ENCODE measurements at places on chromosomes 5 and 9. TPM values are rescaled to one million over a fixed set of nuclear protein-coding genes. Genes with fewer than 3 reads are reported as not detected.

Gene PCYOX1L
- 1.8 TPM for total RNA-seq

DNA sequence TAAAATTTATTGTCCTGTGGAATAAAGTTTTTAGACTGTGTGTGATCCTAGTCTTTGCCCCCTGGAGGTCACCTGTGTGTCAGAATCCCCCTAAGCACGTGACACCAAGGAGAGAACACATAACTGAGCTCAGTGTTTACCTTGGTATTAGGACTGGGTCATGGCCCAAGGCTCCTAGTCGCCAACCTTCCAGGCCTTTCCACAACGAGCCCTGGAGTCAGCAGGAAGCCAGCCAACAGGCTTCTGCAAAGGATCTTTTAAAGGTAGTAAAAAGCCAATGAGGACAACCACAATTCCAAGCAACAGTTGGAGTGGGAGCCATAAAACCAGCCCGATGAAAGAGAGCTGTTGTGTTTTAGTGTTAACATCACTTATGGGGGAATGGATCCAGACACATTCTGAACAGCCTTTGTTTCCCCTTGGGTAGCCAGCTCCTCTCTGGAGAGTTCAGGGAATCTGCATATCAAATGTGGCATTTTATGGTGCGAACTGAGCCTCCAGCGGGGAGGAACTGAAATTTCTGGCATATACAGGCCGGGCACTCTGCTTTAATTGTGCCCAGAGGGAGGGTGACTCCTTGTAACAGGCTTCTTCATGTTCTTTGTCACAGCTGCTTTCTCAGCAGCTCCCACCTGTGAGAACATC is 239.9 kb downstream of the FSTL4 start:
- no peaks in the 10 kb centered on the region for H3K4me1 ChIP-seq
- no peaks in the 10 kb centered on the region for H3K36me3 ChIP-seq
- no peak for DNase-seq
- H3K27me3 ChIP-seq, result no peaks in the 10 kb centered on the region
- H3K27ac ChIP-seq, result no peak overlapping the region
- no peak overlapping the region for H3K4me3 ChIP-seq

DNA sequence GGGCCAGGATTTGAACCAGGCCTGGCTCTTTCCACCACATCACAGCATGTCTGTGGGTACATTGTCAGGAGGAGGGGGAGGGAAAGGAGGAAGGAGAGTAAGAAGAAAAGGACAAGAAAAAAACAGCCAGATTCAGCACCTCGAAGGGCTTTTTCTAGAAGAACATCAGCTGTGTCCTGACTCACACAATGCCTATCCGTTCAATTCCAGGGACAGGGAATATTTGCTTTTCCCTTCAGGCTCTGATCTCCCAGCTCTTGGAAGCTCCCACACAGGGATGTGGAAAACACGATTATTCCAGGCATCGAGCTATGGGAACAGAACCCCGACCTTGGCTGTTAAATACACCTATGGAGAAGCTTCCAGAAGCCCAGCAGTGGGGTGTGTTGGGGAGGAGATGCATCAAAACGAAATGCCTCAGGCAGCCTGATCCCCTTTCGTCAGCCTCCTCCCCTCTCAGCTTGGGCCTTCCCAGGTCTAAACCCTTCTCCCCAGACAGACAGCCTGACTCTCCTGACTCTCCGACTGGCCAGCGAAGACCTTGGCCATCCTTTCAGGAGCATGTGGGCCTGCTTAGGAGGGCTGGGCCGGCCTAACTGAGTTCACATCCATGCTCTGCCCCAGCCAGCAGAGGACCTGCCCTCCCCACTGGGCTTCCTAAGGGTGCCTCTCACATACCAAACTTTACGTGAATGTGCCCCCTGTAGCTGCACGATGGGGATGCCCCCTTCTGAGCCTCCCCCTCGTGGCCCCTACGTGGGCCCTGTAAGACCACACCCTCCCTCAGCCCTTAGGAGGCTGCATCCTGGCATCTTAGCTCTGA is 54.4 kb downstream of the NEURL1B start:
- DNase-seq, result no peak
- H3K27me3 ChIP-seq, result no peaks in the 10 kb centered on the region
- peaks cover 24% of the 10 kb centered on the region for H3K4me1 ChIP-seq
- no peaks in the 10 kb centered on the region for H3K36me3 ChIP-seq

- no peaks in the 10 kb centered on the region for H3K27me3 ChIP-seq
- H3K4me3 ChIP-seq, result no peak overlapping the region
Observed at GRCh38 chr5:27516437-27516836, 478.1 kb upstream of the CDH9 start.

Gene TRMT10B
- total RNA-seq, result 4.0 TPM

Gene FOXD1
- not detected for total RNA-seq

Gene INSL6
- not detected for total RNA-seq

- DNase-seq, result no peak
- no peaks in the 10 kb centered on the region for H3K27me3 ChIP-seq
- H3K27ac ChIP-seq, result no peak overlapping the region
- no peaks in the 10 kb centered on the region for H3K36me3 ChIP-seq
Observed at GRCh38 chr5:5301176-5301575, 121.3 kb upstream of the ICE1 start.
